ENCODE measurements at places on chromosomes 1 and 21.

GRCh38 chr1:229031481-229032341 lies 239.2 kb upstream of the RAB4A start:
- DNase-seq, result no peak

GRCh38 chr1:1129381-1129821 lies 13.5 kb upstream of the C1orf159 start:
- DNase-seq, result no peak

GRCh38 chr1:183954496-183954895 lies 83.0 kb downstream of the COLGALT2 start:
- no peak for DNase-seq

DNA sequence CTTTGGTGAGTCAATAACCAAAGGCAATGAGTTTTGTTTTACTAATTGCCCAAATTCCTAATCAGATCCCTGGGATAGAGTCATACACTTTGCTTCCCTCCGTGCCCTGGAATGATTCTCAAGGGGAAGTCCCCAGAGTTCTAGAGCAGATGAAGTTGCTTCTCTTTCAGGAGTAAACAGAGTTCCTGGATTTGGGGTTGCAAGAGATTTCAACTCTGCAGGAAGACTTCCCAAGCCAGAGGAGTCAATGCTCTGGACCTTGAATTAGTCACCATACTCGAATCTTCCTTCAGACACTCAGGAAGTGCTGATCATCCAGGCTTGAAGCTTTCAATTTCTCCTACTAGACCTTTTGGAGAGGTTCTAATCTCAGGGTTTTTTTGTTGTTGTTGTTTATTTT lies 39.6 kb downstream of the FCER1A start:
- no peak for DNase-seq

- no peak for DNase-seq
Measured at GRCh38 chr1:87464022-87464490, 135.4 kb downstream of the LMO4 start.

GRCh38 chr1:97307568-97307967 lies 586.0 kb downstream of the PTBP2 start:
- DNase-seq, result no peak

DNA sequence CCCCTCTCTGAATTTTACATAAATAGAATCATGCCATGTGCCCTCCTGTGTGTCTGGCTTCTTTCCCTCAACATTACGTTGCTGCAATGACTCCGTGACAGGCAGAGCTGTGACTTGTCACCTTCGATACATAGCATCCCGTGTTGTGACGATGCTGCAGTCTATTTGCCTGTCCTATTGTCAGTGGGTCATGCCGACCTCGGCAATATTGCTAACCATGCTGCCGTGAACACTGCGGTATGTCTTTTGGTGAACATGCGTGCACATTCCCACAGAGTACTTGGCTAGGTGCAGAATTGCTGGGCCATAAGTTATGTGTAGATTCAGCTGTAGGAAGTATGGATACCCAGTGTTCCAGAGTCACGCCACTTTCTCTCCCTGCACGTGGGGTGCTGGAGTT lies 36.3 kb upstream of the TTC34 start:
- no peak for DNase-seq

DNA sequence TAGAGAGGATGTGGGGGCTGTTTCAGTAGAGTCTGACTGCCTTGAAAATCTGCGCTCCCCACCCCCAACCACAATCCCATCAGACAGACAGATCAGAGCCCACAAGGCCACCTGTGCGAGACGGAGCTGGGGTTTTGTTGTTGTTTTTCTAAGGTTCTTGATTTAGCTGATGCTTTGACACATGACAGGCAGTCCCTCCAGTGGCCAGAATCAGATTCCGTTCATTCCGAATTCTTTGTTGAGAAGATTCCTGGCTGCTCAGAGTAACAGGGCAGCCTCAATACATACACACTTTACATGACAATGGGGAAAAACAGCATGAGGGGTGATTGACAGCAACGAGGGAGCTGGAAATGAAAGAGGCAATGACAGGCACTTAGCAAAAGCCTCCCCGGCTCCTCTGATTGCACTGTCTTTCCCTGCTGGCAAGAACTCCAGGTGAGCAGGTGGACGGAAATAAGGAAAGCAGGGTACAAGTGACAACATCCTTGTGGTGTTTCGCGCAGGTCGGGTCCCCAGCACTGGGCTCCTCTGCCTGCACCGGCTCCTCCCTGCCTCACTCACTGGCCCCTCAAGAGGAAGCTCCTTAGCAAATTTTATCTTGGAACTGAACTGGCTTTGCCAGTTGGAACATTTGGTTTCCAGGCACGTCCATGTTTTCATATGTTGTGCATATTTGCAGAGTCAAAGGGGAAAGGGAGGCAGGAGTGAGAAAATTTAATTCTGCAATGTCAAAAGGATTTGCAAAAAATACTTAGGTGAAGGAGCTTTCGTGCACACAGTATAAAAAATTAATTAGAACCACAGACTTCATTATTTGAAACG lies 148.7 kb downstream of the PGBD5 start:
- no peak for DNase-seq

DNA sequence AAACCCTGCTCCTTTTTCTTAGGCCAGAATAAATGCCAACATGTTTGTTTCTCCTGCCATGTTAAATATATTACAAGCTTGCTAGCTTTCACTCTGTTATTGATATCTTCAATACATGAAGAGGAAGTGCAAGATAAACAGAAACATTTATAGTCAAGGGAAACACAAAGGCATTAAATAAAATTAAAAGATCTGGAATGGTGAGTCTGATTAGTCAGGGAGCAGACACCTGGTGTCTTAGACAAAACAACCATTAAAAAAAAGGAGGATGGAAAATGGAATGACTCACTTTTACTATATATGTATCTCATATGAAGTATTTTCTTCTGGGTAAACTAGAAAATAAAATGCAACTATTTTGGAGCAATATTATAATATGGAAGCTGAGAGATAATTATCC lies 123.3 kb downstream of the SMYD3 start:
- DNase-seq, result no peak

DNA sequence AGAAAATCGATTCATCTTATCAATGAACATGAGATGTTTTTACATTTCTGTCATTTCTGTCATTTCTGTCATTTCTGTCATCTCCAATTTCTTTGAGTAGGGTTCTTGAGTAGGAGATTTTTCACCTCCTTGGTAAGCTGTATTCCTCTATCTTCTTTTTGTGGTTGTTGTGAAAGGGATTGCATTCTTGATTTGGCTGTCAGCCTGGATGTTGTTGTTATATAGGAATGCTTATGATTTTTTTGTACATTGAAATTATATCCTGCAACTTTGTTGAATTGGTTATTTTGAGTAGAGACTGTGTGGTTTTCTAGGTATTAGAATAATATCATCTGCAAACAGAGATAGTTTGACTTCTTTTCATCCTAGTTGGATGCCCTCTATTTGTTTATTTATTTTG lies 1233.7 kb downstream of the PLA2G4A start:
- DNase-seq, result no peak

- no peak for DNase-seq
Measured at GRCh38 chr21:34243562-34243961, 120.2 kb upstream of the KCNE2 start.

- no peak for DNase-seq
Measured at GRCh38 chr1:43962324-43962723, 7.5 kb upstream of the DPH2 start.

- no peak for DNase-seq
Measured at GRCh38 chr1:161777261-161777660, 11.1 kb downstream of the ATF6 start.

- no peak for DNase-seq
Measured at GRCh38 chr1:97489834-97490233, 431.0 kb downstream of the DPYD start.

DNA sequence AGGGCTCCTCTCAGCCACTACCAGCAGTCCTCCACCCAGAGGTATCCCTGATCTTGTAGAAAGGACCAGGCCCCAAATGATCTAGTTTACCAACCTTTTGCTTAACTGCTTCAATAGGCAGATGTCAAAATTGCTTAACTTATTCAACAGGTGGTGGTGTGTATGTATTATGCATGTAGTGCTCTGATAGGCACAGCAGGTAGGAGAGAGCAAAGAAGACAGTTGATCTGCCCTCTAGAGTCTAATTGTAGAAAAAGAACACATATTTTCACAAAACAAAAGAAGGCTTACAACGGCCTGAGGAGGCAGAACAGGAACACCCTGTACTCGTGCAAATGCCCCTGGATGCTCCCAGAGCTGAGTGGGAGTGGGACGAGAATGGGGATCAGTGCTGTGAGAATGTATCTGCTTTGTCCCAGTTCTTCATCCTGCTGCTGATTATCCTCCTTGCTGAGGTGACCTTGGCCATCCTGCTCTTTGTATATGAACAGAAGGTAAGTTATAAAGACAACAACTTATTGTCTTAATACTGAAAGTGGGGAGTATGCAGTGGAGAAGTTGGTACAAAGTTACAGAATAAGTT lies 21.1 kb downstream of the CD53 start:
- DNase-seq, result no peak

GRCh38 chr1:234725177-234726132 lies 115.5 kb upstream of the IRF2BP2 start:
- peak; percentile 66 for DNase-seq

DNA sequence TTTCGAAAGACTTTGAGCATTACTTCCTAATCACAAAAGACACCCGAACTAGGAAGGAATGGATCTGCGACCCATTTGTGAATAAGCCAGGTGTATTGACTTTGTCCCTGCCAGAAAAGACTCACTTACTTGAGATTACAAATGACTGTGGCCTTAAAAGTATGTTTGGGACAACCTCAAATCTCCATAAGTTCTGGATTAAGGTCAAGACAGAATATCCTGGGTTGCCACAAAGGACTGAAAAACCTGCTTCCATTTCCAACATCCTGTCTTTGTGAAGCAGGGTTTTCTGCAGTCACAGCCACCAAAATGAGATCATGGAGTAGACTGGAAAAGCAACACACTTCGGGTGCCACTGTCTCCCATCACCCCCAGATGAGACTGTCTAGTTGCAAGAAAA lies 537.4 kb upstream of the ZRANB2 start:
- DNase-seq, result no peak

DNA sequence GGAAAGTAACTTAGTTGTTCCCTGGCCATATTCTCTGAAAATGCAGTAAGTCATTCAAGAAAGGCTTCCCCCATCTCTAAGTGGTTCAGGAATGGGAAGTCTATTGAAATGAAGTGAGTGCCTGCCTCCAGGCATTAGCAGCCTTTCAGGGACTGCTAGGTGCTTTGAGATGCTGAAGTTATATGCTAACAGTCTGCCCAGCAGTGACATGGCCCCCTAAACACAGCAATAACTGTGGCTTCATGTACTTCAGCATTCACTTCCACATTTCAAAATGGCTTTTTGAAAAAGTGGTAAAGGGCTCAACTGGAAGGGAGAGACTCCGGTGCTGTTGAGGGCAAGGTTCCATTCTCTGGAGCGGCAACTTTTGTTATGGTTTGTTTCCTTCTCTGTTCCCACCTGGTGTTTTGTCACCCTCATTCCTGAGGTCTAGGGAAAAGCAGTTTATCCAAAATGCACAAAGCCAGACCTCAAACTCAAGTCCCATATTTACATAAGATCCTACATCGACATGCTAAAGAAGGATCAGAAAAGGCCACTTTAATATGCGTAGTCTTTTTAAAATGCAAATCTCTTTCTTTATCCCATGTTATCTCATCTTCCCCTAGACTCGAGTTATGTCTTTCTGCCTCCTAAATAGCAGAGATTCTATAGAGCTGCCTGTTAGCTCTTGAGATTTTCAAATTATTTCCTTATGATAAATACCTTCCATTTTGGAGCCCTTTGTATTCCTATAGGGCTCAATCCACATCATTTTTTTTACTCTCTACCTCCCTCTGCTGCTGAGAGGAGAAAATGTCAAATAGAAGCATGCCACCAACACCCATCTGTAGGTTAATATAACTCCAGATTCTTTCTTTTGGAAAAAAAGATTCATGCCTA lies 34.2 kb upstream of the LRRC8C start:
- DNase-seq, result no peak

GRCh38 chr1:98706173-98706843 lies 44.8 kb downstream of the SNX7 start:
- DNase-seq, result no peak

DNA sequence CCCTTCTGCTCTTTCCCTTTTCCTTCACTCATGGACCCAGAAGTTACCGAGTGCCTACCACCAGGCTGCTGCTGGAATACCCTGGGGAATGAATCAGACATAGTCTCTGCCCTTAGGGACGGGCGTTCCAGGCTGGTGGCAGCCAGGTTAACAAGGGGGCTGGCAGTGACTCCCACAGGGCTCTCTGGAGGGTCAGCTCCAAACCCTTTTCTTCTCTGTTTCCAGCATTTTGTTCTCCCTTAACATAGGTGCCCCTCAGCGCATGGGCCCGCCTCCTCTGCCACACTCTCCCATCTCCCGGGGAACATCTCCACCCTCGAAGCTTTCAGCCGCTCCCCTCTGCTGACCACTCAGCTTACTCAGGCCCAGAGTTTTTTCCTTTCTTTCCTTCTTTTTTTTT lies 62.9 kb upstream of the LRP8 start:
- DNase-seq, result no peak

GRCh38 chr1:56194701-56195300 lies 384.6 kb downstream of the PLPP3 start:
- no peak for DNase-seq

DNA sequence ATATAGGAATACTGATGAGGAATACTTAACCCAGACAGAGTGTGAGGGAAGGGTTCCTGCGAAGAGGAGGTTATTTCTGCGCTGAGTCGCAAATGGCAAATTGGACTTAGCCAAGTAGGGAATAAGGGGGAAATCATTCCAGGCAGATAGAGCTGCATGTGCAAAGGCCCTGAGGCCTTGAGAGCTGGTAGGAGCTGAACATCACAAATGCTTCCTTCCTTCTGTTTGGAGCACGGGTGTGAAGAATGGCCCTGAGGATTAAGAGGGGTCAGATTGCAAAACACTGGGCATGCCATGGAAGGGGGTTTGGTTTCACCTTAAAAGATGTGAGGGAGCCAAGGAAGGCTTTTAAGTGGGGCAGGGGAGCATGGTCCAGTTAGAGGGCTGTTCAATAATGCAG lies 12.4 kb downstream of the IER5 start:
- no peak for DNase-seq

DNA sequence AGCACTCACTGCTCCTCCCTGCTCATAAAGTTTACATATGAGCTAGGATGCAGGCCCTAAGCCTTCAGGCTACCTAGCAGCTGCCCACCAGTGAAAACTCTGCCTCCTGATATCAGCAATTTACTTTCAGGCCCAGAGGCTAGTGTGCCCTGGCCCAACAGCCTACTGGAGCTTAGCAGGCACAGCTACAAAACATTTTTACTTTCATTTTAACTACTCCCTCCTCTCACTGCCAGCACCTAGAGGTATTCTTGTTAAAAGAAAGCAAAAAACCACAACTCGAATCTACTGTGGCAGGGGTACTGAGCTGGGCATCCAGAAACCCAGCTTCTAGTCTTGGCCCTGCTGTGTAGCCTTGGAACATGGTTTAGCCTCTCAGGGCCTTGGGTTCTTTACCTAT lies 5.8 kb upstream of the LORICRIN start:
- DNase-seq, result no peak

GRCh38 chr1:215631489-215631888 lies 64.4 kb downstream of the KCTD3 start:
- DNase-seq, result no peak

Measured in activated CD4-positive, alpha-beta T cell treated with anti-CD3 and anti-CD28 coated beads, Interleukin-2, amount 50 U/mL, for 4 hours (primary cell).